ENCODE measurements at places on chromosomes 5 and 9.

DNA sequence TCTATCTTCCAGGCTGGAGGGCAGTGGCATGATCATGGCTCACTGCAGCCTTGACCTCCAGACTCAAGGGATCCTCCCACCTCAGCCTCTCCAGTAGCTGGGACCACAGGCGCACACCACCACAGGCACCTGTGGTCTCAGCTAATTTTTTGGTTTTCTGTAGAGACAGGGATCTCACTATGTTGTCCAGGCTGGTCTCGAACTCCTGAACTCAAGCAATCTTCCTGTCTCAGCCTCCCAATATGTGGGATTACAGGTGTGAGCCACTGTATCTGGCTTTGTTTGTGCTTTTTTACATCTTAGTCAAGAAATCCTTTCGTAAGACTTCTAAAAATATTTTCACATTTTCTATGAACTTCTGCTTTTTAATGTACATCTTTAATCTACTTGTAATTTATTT is 116.9 kb downstream of the DENND1A start:
- DNase-seq: no peak

GRCh38 chr9:120521101-120521500 is 58.9 kb downstream of the CDK5RAP2 start:
- DNase-seq: no peak

- DNase-seq: no peak
Measured at GRCh38 chr9:128946571-128947276, 679 bp downstream of the DOLK start.

GRCh38 chr9:105438141-105438806 is 9.6 kb upstream of the FSD1L start:
- no peak for DNase-seq

DNA sequence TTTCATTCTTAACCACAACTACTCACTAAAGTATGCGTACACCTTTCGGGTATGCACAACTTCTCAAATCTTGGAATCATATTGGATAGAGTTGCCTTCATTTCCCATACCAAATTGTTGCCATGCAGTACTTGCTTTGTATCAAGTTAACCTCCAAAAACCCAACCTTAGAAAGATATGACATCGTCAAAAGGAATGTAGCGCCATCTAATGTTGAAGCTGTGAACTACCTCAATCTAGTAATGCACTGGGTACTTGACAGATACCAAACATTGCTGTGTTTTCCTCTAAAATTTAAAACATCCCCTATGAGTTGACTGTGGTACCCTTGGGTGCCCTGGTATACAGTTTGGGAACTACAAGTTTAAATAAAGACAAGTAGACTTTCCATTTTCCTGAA is 318.4 kb downstream of the ARL15 start:
- no peak for DNase-seq

- no peak for DNase-seq
Measured at GRCh38 chr5:57499262-57500050, 16.8 kb upstream of the ACTBL2 start.

DNA sequence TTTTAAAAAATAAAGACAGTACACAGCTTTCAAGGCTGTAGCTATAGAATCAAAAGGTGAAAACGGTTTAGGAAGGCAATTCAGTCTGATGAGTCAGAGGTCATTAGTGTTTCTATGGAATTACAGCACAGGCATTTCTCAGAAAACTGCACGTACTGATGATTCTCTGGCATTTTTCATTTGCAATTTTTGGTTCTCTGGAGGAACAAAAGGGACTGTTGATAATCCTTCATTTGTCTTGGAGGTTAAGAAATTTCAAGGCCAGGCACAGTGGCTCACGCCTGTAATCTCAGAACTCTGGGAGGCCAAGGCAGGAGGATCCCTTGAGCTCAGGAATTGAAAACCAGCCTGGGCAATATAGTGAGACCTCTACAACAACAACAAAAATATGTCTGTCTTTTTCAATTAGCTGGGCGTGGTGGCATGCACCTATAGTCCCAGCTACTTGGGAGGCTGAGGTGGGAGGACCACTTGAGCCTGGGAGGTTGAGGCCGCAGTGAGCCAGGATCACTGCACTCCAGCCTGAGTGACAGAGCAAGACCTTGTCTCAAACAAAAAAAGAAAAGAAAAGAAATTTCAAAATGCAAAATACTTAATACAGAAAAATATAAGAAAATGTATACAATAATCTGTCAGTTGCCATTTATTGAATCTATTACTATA is 27.3 kb downstream of the NR6A1 start:
- DNase-seq: no peak

- no peak for DNase-seq
Measured at GRCh38 chr5:872301-872700, 20.3 kb downstream of the BRD9 start.

- no peak for DNase-seq
Measured at GRCh38 chr5:73232266-73233041, 59.5 kb downstream of the TMEM174 start.

DNA sequence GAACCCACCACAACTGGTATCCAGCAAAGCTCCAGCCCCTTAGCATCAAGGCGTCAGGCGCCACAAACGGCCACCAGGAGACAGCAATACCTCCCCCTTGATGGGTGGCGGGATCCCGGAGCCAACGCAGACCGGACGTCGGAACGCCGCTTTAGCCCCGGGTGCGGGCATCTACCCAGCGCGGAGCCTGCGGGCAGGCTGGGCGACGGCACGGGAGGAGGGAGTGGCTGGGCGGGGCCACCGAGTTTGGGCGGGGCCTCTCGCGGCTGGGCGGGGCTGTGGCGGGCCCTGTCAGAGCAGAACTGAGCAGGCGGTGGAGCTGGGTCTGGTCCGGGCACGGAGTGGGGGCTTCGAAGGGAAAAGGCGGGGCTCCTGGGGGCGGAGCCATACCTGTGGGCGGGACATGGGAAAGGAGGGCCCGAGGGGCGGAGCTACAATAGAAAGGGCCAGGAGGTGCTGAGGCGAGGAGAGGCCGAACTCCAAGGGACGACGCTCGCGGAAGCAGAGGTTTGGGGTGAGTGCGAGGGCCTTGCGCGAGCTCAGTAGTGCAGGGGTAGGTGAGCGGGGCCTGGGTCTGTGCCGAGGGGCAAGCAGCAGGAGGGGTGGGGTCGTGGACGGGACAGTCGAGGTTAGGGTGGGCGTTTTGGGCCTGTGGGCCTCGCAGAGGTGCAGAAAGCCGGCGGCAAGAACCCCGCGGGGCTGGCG is 40.2 kb upstream of the GARNL3 start:
- no peak for DNase-seq

GRCh38 chr9:134591082-134591571 is 50.5 kb upstream of the COL5A1 start:
- no peak for DNase-seq

GRCh38 chr5:151448038-151448985 is 909 bp downstream of the SLC36A1 start:
- no peak for DNase-seq

DNA sequence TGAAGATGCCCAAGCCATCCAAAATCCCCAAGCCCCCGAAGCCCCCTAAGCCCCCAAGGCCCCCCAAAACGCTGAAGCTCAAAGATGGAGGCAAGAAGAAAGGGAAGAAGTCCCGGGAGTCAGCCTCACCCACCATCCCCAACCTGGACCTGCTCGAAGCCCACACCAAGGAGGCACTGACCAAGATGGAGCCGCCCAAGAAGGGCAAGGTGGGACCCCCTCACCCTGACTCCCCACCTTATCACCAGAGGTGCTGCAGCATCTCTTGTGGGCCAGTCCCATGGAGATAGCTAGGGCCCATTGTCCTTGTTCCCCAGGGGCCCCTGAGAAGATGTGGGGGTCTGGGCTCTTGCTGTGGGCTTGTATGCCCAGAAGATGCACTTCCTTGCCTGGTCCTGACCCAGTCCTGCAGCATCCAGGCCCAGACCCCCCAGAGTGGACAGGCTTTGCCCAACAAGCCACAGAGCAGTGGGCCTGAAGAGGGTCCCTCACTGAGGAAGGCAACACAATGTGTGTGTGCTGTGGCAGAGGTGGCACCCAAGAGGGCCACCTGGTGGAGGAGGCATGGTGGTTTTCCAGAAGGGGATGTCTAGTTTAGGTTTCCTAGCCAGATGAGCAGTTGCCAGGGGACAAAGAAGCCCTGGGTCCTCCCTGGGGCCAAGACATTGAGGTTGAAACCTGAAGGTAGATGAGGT is 84.1 kb downstream of the PHF2 start:
- no peak for DNase-seq

GRCh38 chr9:77841739-77842386 is 189.7 kb downstream of the GNAQ start:
- no peak for DNase-seq

DNA sequence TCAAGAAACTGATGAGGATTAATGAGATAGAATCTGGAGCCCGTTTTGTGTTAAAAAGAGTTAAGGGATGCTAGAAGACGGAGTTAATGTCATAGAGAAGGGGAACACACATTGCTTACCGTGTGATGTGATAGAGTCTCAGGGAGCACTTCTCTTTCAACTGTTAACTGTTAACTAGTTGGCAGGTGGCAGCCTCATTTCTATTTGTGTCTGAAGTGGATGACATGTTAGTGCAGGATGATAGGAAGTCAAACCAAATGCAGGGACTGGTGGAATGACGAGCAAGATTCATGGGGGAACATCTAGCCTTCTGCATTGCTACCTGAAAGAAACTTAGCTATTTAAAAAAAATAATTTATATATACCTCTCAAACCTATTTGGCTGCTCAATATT is 222.7 kb downstream of the MAST4 start:
- DNase-seq: no peak

- DNase-seq: no peak
Measured at GRCh38 chr5:122183098-122183787, 53.9 kb downstream of the ZNF474 start.

Measured in C1 segment of cervical spinal cord (tissue), 14 donors.